CD8-positive, alpha-beta T cell (primary cell): ENCODE measurements at places on chromosomes 11 and 22.

- no peak for DNase-seq
Measured at GRCh38 chr22:36470994-36471331, 10.5 kb downstream of the TXN2 start.

DNA sequence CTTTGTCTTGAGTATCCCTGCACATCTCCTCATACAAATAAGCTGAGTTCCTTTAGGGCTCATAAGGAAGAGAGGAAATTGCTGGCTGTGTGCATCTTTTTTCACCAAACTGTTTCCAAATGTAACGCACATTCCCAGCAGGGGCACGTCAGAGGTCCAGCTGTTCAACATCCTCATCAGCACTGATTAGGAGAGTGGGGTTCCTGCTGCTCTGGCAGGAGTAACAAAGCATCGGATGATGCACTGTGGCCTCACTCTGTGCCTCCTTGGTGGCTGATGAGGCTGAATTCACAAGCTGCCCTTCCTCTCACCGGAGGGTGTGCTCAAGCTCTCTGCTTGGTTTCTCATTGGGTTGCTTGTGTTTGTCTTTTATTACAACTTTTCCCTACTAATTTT, 35.5 kb upstream of the SLC25A1 start:
- DNase-seq: no peak

DNA sequence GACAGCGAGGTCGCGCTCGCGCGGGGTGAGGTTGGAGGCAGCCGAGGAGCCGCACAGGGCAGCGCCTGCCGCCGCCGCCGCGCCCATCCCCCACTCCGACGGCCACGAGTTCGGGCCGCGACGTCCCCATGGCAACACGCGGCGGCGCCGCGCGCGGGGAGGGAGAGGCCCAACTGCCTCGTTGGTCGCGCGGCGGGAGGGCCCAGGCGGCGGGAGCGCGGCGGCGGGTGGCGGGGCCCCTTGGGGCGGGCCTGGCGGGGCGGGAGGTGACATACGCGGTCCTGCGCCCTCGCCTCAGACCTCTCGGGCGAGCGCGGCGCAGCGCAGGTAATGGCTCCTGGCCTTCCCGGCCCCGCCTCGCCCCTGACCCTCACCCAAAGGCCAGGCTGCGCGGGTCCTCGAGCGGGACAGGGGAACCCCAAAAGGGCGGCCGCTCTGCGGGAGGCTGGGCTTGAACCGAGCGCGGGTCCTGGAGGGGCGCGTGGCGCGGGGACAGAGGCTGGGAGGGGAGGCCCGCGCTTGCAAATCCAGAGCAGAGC, at the start of gene DEUP1:
DEUP1 (plus strand) TSS at position 297 of the 539 bp plus-strand sequence. CDS start 1,518 bp downstream, outside the sequence.
- DNase-seq: no peak

GRCh38 chr11:22521226-22521625, 104.4 kb downstream of the FANCF start:
- no peak for DNase-seq

- no peak for DNase-seq
Measured at GRCh38 chr11:118084247-118084646, 2.5 kb downstream of the SMIM35 start.

GRCh38 chr11:43434893-43435292, 76.2 kb downstream of the TTC17 start:
- DNase-seq: no peak

DNA sequence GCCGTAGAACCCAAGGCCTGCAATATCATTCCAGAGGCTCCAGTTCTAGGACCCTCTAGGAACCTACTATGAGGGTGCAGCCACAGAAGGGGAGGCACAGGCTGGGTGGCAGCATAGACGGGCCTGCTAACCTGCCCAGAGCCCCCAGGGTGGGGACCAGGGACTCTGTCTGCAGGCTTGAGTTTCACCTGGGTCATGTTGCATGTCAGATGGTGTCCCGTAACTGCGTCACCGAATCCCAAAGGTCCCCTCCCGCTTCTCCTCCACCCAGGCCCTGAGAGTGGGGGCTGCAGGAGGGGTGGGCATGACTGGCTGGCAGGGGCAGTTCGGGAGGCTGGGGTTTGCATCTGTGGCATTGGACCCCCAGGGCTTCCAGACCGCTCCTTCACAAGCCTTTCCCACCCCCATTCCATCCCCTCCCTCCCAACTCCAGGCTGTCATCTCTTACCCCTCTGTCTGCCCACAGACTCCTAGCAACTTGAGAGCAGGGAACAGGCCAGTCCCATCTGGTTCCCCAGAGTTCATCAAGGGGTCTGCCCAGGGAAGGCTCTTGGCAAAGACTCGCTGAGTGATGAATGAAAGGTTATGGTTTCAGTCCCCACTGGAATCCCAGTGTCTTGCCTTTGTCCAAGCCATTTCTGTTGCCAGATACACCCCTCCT, 16.3 kb downstream of the MYO7A start:
- no peak for DNase-seq

GRCh38 chr11:80086496-80087055, 645.7 kb upstream of the TENM4 start:
- no peak for DNase-seq

DNA sequence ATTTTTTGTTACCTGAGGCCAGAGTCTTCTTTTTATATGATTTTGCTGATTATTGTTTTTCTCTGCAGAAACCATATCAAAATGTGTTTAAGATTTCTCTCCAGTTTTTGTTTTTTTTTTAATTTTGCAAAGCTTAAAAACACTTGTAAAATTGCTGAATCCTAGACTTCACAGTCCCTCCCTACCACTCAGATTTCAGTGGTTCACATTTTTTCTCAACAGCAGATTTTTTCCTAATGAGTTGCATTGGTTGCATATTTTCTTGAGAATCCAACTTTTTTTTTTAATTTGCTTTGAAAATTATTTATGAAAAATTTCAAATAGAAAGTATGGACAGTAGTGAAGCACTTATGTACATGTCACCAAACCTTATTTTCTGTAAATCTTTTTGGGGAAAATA, 5.8 kb downstream of the ARL14EP start:
- no peak for DNase-seq

GRCh38 chr11:10558288-10558687, 10.2 kb downstream of the LYVE1 start:
- DNase-seq: no peak

DNA sequence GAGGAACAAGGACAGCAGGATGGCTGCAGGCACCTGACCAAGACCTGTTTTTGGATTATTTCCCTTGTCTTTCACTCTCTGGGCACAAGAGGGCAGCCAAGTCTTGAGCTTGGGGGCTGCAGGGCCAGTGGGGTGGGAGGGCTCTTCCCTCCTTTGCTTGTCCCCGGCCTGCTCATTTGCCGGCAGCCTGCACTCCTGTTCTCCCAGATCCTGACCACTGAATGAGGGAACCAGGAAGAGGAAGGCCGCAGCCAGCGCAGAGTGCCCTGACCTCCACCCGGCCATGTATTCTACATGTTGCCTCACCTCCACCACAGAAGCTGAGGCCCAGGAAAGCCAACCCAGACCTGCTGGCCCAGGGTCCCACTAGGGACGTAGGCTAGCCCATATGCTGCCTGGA, 15.5 kb upstream of the NNMT start:
- DNase-seq: no peak

GRCh38 chr11:117313828-117314768, 2.0 kb downstream of the BACE1 start:
- no peak for DNase-seq

- no peak for DNase-seq
Measured at GRCh38 chr22:44878483-44879300, 126.3 kb downstream of the ARHGAP8 start.

DNA sequence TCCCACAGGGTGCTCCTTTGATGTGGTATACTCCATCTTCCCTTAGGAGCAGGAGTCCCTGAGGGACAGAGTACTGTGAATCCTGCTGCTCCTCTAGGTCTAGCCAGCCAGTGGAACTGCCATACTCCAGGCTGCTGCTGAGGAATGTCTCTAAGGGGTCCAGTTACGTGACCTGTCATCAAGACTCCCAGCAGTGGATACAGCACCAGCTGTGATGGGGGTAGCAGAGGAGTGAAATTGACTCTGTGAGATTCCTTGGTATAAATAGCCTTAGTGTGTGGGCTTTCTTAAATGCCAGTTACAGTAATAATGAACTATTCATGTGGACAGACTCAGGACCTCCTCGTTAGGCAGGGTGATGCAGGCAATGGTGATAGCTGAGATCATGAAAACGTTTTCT, 140.4 kb upstream of the LUZP2 start:
- no peak for DNase-seq

DNA sequence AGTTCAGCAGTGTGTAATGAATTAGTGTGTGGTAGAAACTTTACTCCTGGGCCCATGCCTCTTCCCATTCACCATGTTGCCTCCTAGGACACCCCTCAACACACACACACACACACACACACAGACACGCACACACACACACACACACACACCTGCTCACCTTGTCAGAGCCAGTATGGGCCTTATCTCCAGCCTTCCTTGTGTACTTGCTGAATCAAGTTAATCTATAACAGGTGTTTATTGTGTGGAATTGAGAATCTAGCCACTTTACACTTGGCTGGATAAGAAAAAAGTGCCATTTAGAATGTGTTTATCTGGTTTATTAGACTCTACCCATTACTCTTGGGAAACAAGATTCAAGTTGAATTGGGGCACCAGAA, 14.5 kb upstream of the ZDHHC13 start:
- no peak for DNase-seq

- no peak for DNase-seq
Measured at GRCh38 chr11:93655047-93655446, 6.4 kb upstream of the CEP295 start.

- no peak for DNase-seq
Measured at GRCh38 chr22:42396621-42397331, 35.4 kb downstream of the NFAM1 start.
